ENCODE measurements at places on chromosomes 3 and 15.

- DNase-seq: no peak
These were observed 24.4 kb upstream of the THBS1 start for GRCh38 chr15:39556461-39556860.

DNA sequence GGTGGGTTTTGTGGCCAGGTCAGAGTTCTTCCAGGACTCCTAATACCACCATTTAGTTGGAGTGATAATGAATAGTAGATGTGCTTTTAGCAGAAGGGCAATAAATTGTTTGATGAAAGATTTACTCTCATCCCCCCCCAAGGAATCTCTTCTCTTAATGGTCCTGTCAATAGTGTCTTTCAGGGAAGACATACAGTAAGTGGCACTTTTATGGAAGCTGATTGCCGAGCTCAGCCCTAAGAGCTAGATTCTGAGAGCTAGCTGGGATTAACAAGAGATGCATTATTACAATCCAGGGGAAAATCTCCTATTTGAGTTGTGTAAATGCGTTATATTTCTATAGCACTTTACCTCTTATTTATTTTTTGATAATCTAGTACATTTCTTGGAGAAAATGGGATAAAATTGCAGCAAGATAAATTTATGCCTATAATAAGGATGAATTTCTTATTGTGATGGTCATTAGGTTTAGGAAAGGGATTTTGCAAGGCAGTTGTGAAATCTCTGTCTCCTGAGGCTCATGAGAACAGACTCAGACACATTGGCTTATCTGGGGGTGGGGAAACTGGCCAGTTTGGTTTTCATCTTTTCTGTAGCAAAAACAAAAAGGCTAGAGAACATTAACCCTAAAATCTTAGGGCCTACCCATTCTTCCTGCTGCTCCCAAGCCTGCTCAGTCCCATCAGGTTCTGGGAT is 41.6 kb upstream of the CLSTN2 start:
- no peak for DNase-seq

DNA sequence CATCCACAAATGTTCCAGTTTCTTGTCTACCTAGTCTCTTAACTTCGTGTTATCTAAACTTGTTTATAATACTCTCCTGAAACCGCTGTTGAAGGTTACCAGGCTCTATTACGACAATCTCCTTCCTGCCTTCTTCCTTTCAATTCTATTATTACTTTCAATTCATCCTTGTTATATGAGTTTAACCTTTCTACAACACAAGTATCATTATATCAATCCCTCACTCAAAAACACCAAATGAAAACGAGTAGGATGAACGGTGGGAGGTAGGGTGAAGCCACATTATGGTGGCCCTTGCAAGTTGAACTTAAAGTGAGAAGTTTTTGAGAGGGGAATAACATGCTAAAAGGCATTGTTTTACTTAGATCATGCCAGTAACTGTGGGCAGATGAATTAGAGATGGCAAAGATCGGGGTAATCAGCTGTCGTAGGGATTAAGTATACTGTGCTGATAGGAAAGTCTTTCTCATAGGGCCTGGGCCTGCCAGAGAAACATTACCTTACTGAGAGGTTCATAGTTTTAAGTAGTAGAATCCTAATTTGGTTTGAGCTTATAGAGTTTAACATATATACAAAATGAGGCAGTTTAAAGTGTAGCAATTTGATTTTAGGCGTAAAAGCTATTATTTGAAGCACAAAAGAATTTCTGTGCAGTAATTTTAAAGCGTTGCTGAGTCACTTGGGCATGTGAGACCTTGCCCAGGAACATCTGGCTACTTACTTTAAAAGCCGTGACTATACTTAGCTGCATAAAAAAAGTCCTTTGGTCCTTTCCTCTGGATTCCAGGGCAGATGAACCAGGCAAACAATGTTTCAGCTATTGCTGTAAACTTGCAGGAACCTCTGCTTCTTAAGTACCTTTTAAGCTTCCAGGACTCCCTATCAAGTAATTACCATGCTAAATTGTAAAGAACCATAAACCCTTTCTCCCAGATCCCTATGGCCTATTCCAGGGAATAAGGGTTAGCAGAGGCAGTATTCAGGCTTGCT is 3.3 kb upstream of the CEP97 start:
- no peak for DNase-seq

DNA sequence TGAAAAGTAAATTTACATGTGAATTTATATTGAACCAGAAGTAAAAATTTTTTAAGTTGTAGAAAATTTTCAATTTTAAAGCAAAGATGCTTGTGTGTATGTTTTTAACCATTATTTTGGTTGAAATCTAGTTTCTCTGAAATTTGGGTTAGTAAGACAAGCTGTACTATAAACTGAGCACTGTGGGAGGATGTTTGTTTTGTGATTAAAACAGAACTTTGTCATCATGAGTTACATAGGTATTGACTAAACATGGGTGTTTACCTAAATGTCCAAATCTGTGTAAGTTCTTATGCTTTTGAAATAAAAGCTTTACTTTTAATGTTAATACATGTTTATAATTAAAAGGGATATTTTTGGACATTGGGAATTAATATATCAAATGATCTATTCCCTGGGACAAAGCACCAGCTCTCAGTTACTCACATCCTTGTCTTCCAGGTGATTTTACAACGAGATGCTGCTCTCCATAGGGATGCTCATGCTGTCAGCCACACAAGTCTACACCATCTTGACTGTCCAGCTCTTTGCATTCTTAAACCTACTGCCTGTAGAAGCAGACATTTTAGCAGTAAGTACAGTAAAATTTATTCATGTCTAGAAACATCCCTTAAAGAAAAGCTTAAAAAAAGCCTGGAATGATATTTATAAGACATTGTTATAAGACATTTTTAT is 32.7 kb downstream of the RNF13 start:
- DNase-seq: no peak

DNA sequence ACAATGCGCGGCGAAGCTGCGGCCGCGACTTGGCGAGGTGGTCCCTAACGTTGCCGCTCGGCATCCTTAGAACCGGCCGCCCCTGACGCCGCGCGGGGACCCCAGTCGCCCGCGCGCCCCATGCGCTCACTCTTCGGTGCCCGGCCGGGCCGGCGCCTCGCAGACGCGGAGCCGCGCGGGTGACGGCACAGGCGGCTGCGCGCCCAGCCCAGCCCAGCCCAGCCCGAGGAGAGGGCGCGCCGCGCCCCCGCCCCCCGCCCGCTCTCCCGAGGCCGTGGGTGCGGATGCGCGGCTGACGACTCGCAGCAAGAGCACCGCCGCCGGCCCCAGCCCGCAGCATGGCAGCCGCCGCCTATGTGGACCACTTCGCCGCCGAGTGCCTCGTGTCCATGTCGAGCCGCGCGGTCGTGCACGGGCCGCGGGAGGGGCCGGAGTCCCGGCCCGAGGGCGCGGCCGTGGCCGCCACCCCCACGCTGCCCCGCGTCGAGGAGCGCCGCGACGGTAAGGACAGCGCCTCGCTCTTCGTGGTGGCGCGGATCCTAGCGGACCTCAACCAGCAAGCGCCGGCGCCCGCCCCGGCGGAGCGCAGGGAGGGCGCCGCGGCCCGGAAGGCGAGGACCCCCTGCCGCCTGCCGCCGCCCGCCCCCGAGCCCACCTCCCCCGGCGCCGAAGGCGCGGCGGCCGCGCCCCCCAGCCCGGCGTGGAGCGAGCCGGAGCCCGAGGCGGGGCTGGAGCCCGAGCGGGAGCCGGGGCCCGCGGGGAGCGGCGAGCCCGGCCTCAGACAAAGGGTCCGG is 437 bp downstream of the KLF13 start:
- peak; percentile 55 for DNase-seq

GRCh38 chr15:89112341-89112971 is 24.2 kb downstream of the ABHD2 start:
- no peak for DNase-seq

- no peak for DNase-seq
These were observed 34.3 kb downstream of the ZBTB38 start for GRCh38 chr3:141402476-141403171.

DNA sequence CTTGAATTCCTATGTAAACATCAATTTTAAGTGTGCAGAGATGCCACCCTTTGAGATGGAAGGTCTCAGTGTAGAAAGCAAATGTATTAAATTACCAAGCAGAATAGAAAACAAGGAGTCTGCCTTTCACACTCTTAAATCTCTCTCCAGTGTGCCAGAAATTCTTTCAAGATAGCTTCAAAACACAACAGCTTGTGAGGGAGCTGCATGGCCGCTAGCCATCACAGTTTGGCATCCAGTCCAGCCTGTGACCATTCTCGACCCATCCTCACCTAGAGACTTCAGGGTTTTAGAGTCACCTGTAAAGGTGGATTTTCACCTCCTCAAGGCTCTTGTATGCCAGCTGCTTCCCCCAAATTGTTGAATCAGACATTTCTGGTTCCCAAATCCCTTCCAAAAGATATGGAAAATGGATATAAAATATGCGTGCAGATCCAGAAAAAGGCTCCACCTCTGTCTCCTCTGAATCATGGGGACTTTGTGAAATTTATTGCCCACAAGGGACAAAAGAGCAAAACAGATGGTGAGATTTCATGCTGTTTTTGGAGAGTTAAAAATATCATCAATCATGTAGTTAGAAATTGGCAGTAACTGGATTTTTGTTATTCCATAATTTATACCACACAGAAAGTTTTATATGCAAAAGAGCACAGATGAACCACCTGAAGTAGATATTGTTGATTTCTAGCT is 114.2 kb upstream of the THRB start:
- DNase-seq: no peak

DNA sequence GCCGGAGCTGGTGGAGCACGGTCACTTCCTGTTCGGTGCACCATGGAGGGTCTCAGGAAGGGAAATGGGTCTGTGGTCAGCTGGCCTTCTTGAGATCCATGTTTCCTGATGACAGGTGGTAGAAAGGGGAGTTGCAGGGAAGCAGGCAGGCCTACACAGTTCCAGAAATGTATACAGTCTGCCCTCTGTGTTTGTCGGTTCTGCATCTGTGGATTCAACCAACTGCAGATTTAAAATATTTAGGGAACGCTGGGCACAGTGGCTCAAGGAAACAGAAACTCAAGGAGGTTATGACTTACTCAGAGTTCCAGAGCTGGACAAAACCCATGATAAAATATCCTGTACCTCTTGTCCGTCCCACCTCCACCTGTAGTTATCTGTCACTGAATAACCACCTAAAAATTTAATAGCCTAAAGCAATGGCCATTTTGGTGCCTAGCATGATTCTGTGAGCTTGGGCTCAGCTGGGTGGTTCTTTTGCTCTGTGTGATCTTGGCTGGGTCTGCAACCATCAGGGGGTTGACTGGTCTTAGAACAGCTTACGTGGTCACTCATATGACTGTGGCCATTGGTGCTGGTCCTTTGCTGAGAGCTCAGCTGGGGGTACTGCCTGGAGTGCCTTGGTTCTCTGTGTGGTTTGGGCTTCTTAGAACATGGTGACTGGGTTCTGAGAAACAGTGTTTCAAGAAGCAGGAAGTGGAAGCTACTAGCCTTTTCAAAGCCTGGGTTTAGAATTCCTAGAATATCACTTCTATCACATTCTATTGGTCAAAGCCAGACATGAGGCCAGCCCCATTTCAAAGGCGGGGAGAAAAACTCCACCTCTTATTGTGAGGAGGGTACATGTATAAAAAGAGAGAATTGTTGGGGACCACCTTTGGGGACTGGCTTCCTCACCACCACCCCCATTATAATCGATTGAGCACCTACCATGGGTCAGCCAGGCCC is 239.7 kb upstream of the BHLHE40 start:
- DNase-seq: no peak

DNA sequence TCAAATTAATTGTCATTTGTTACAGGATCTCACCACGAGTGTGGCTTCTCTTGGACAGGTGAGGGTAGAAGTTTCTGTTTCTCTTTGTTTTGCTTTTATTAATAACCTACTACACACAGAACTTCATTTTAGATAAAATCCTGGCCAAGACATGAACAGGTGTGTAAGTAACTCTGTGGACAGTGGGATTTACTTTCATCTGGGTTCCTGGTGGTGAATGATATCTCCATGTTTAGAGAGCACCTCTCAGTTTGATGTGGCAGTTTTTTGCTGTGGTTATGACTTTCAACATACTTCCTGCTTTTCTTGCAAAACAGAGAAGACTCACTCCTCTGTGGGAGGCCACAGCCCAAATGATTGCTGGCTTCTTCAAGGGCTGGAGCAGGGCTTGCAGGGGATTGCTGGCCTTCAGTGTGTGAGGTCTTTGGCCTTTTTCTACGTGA is 71.1 kb upstream of the XCR1 start:
- no peak for DNase-seq

DNA sequence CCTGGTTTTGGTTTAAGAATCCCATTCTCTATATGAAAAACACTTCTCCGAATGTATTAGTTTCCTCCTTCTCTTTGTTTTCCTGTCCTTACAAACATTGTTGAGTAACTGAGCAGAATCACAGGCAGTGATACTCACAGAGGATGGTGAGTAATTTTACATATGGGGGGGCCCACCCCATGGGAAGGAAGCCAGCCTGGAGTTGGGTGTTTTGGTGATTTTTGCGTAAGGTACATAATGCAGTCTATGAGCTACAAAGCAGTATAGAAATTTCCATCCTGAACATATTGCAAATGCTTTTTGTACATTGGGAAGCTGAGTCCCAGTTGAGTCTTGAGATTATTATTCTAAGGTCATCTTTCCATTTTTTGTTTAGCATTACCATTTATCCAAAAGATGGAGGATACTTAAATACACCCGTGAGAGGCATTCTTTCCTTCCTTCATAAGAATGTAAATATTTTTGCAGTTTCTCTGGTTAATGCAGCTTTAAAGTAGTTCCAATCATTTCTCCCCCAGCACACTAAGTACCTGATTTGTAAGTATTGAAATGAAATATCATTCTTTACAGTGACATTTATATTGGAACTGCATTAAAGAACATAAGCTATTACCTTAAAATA is 476.8 kb downstream of the AGBL1 start:
- DNase-seq: no peak

DNA sequence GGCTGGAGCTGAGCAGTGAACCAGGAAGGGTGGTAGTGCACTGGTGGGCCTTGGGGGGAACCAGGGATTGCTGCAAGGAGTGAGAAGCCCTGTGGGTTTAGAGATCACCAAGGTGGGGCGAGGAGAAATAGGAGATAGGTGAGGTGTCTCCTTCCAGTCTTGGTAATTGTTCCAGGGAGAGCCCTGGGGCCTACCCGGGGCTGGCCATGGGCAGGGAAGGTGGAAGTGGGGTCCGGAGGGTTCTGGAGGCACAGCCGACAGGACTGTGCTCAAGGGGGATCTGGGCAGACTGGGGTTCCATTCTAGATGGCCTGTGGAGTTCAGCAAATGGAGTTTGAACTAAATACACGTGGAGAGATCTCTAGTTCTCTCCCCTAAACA is 4.5 kb downstream of the CHST13 start:
- no peak for DNase-seq

- DNase-seq: no peak
These were observed 47.5 kb downstream of the DNASE1L3 start for GRCh38 chr3:58163234-58163633.

- no peak for DNase-seq
These were observed 23.8 kb downstream of the NANOGP8 start for GRCh38 chr15:35061161-35061824.

DNA sequence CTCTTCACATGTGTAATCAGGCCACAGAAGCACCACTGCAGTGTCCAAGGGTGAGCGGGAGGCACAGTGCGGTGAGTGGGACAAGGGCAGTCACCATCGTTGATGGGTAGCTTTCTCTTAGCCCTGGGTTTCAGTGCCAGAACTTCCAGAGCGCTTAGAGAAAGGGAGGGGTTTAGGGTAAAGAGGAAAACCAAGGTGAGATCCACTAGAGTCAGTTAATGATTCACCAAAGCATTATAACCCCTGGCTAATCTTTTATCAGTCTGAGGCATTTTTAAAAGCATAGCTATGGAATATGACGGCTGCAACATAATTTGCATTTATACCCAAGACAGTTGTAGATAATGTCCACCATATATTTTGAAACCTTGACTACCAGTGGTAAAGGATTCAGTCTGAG is 94.8 kb downstream of the SHQ1 start:
- no peak for DNase-seq

GRCh38 chr3:3998140-3998922 is 199.1 kb downstream of the LRRN1 start:
- no peak for DNase-seq

GRCh38 chr15:82536409-82537350 is 3.6 kb downstream of the RPS17 start:
- no peak for DNase-seq
